Activated CD4-positive, alpha-beta T cell treated with anti-CD3 and anti-CD28 coated beads, Interleukin-2, amount 50 U/mL, for 24 hours (primary cell): ENCODE measurements at places on chromosomes 6 and 20.

GRCh38 chr6:5379647-5380242 lies 118.4 kb downstream of the FARS2 start:
- no peak for DNase-seq

- DNase-seq, result no peak
Observed at GRCh38 chr20:44731657-44732056, 14.0 kb upstream of the KCNK15 start.

- no peak for DNase-seq
Observed at GRCh38 chr6:27531772-27532459, 59.0 kb upstream of the ZNF184 start.

- no peak for DNase-seq
Observed at GRCh38 chr20:61815678-61816077, 250.0 kb downstream of the TAF4 start.

DNA sequence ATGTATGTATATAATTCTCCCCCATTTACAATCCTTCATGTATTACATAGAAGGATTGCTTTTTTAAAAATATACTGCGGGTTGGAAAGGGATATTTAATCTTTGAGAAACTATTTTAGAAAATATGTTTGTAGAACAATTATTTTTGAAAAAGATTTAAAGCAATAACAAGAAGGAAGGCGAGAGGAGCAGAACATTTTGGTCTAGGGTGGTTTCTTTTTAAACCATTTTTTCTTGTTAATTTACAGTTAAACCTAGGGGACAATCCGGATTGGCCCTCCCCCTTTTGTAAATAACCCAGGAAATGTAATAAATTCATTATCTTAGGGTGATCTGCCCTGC lies 3.6 kb downstream of the FOXC1 start:
- DNase-seq, result no peak

GRCh38 chr20:25071734-25072133 lies 10.2 kb downstream of the VSX1 start:
- no peak for DNase-seq

- no peak for DNase-seq
Observed at GRCh38 chr20:3559637-3560036, 88.8 kb downstream of the ATRN start.

DNA sequence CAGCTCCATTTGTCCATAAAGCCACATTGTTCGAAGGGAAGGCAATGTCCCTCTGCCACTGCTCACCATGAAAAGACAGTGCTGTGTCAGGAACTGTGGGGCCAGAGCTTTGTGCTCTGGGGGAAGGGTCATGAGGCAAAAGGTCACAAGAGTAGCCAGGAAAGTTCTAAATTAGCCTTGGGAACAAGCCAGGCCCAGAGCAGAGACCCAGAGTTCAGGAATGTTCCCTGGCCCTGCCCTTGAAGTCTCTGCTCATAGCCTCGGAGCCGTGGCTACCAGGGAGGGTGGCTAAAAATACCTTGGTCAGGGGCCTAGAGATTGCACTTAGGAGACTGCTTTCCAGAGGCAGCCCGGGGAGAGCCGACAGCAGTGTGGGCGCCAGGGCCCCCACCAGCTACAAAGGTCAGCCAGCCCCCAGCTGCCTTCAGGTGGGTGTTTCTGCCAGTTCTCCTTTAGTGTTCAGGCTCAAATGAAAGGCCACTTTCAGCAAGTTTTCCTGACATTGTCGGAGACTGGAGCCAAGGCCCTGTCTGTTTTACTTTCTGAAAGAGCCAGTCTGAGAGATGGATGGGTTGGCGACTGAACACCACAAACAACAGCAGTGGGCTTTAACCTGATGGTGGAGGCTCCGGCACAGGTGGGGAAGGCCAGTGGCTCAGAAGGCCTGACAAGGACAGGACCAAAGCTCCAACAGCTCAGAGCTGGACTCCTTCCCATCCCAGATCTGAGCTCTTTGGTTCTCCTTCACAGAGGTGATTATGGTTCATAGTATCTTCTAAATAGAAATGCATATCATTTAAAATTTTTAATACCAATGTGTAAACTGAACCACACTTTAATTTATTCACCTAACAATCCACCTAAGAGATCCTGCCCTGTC lies 76.2 kb downstream of the CDH26 start:
- no peak for DNase-seq

DNA sequence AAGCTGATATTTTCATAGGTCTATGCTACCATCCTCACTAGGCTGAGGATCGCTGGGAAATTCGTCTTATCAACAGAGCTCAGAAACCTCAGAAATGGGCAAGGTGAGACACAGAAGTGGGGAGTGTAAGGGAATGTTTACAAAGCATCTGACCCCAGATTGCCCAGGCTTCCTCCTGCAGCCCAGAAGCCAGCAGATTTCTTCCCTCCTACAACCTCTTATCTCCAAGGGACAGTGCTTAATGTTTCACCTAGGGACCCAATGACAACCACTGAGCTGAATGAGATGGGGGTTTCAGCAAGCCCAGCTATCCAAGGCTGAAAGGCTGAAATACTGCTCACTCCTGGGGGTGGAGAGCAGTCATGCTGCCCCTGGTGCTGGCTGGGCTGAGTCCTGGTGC lies 52.4 kb upstream of the TBC1D7 start:
- no peak for DNase-seq

DNA sequence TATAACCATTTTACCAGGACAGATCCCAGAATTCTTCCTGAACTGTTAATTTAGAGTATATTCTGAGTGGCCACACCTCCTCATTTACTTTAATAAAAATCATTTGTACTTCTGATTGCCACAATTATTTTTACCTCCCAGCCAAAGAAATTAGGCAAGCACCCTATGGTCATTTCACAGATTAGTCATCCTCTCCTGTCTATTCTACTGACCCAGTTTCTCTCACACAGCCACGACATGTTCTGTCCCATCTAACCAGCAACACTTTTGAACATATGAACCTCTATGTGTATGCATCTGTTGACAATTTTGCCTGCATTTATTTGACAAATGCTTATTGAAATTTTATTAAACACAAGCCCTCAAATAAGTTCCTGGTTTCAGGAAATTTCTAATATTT lies 202.6 kb upstream of the STXBP5 start:
- DNase-seq, result no peak

DNA sequence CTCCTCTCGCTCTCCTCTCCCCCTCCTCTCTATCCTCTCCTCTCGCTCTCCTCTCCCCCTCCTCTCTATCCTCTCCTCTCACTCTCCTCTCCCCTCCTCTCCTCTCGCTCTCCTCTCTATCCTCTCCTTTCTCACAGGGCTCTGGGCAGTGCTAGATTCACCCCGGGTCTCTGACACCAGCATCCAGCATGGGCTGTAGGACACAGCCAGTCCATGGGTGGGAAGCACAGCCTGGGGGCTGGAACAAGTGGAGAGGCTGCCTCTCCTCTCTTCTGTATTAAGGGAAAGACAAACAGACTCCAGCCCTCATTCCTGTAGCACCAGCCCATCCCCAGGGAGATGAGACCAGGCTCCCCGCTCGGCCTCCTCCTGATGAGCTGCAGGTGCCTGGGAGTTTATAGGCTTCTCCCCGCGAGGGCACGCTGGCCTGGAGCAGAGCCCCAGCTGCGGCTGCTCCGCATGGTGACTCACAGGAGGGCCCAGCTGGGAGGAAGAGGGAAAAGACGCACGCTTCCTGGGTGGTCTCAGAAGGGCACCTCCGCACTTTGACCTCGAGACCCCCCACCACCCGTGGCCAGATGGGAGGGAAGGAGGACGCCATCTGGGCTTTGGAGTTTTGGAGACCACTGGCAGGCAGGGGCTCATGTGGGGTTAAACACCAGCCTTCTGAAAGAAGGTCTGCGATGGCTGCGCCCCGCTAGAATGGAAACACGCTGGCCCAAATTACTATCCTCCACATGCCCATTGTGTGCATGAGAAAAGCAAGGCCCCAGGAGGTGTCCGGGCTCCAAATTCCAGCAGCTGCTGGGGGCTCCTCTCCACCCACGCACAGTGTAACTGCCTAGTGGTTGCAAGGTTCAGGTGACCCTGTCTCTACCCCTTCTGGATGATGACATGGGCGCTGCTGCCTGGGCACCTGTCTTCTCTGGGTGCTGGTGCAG lies 68.0 kb downstream of the BMP7 start:
- DNase-seq, result no peak

DNA sequence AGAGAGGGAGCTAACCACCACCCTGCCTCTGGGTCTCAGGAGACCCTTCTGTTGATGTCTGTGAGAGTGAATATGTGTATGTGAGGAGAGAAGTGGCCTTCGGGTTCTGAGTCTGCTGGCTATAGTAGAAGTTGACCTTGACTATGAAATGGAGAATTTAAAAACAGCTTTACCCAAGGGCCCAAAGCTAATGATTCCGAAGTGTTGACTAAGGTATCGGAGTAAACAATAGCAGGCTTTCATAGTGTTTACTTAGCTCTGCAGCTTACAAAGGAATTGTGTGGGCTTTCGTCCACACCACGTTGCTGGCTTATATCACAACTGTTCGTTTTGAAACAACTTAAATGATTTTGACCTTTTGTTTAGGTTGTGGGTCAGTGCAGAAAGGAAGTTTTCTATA lies 126.5 kb upstream of the JAG1 start:
- DNase-seq, result no peak

GRCh38 chr6:122657601-122658000 lies 47.4 kb downstream of the PKIB start:
- no peak for DNase-seq

- DNase-seq, result no peak
Observed at GRCh38 chr20:48740292-48740649, 87.5 kb downstream of the PREX1 start.

DNA sequence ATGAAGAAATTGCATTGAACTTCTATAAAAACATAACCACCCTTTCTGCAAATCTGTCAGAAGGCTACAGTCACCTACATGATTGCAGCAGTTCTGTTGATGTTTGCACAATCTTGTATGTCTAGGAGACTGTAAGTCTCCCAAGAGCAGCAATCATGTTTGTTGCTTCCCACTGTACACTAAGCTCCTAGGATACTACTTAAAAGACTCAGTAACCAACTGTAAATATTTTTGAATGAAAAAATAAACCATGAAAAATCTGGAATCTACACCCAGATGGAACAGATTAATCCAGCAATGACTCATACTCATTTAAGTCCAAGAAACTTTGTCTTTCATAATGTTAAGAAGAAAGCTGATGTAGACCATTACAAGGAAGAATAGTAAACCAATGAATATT lies 168.5 kb upstream of the ATXN1 start:
- no peak for DNase-seq

DNA sequence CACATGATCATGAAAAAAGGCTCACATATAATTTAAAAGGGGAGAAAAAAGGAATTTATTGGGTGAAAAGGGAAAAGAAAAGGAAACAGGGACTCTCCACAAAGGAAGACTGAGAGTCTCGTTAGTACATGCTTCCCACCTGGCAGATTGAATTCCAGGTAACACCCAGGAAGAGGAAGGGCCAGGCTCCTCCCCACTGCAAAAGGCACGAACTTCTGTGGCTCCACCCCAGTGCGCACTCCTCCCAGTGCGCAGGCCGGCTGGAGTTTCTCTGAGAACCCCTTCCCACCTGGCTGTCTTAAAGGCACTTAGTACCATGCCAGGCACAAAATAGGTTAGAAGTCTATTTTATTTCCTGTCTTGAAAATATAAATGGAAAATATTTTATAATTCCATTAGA lies 129.8 kb downstream of the COL12A1 start:
- no peak for DNase-seq

DNA sequence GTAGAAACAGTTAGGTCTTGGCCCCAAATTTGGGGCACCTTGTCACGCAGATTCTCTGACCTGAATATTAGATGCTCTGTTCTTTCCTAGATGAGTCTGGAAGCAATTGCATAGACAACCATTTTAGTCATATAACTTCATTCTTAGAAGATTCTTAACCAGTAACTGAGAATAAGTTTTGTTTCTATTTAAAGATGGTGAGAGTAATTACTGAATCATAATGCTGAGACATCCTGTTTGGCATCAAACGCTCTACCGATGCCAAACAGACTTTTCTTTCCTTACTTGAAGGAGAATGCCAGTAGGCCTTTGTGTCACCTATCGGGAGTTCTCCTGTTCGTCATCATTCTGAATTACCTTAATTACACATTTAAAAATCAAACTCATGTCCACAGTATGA lies 131.6 kb upstream of the ID4 start:
- no peak for DNase-seq

GRCh38 chr6:119234457-119234856 lies 115.1 kb downstream of the MAN1A1 start:
- DNase-seq, result no peak

DNA sequence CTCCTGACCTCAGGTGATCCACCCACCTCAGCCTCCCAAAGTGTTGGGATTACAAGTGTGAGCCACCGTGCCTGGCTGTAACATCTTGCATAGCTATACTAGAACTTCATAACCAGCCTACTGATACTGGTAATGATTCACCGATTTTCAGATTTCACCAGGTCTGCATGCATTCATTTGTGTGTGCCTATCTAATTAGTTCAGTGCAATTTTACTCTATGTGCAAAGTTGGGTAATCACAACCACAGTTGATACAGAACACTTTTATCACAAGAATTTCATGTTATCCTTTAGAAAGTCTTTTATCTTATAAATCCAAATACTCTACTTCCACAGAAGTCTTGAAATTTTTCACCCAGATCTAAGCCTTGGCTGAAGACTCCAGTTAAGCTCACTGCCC lies 22.2 kb downstream of the FASTKD5 start:
- no peak for DNase-seq

GRCh38 chr6:100370265-100370664 lies 94.5 kb downstream of the SIM1 start:
- DNase-seq, result no peak

- no peak for DNase-seq
Observed at GRCh38 chr6:34679552-34680253, 16.9 kb downstream of the ILRUN start.

GRCh38 chr20:57671662-57672061 lies 38.2 kb downstream of the PMEPA1 start:
- no peak for DNase-seq

DNA sequence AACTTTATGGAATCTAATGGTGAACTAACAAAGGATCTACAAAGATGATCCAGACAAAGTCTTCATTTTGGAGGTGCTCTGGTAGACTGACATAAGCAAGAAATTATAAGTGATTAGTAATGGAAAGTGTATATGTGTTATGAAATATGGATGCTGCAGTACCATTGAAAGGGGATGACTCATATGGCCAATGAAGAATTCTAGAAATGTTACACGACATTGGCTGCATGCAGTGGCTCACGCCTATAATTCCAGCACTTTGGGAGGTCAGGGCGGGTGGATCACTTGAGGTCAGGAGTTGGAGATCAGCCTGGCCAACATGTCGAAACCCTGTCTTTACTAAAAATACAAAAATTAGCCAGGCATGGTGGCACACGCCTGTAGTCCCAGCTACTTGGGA lies 23.5 kb downstream of the CFAP206 start:
- DNase-seq, result no peak

GRCh38 chr6:145627451-145627850 lies 107.9 kb downstream of the EPM2A start:
- DNase-seq, result no peak

- no peak for DNase-seq
Observed at GRCh38 chr6:109713097-109713496, 22.0 kb downstream of the FIG4 start.

- DNase-seq, result no peak
Observed at GRCh38 chr6:36283608-36284007, 13.7 kb downstream of the PNPLA1 start.
